ENCODE measurements at places on chromosomes 6 and 20.

DNA sequence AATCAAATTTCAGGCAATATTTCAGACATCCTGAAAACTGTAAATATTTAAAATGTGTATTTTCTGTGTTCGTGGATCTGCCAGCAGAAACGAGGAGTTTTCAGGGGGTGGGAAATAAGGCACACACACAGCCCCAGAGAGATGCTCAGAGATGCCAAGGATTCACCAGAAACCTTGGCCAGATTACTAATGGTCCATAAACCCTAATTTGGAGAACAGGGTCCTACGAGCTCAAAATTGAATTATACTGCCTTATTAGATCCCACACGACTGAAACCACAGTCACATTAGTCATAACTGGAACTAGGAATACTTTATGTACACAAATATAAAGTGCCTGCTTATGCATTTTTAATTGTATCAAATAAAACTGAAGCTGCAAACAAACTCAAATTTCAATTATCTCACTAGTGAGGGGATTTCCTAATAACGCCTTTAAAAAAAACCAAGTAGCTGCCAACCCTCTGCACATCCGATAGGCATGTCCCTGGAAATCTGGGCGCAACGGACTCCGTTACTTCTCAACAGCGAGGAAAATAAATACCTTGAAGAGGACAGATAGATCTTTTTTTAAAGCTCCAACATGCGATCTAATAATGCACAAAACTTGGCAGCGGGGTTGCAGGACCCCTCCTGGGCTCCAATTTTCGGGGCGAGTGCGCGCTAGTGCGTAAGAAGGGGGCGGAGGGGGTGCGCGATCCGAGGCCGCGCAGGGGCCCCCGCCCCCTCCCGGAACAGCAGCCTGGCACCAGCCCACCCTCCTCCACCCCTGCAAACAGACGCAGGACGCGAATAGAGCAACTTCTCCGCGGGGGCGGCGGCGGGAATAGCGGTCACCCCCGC is 897 bp downstream of the CHD6 start:
- DNase-seq, result no peak

DNA sequence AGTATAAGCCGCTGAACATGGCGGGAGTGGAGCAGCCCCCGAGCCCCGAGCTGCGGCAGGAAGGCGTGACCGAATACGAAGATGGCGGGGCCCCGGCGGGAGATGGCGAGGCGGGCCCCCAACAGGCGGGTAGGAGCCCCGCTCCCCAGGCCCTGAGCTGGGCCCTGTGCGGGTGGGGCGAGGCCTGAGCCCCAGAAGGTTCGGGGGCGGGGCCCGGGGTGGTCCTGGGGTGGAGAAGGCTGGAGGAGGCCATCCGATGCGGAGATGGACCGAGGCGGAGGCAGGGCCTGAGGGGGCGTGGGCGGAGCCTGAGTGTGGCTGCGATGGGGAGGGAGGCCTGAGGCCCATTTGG is 7.1 kb downstream of the L3MBTL1 start:
- DNase-seq, result no peak

DNA sequence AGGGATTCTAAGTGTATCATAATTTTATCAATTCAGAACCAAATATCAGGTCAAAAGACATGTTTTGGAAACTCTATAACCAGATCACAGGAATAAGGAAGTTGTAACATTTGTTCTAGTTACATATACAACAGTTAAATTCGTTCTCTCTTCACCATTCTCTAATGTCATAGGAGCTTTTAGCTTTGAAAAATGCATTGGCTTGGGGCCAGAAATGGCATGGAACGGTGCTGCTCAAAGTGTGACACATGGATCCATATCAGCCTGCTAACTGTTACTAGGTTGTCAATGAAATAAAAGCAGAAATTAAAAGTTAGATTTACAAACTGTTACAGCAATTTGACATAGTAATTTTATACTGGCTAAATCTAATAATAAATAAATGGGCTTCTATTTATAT is 120.3 kb downstream of the LCA5 start:
- no peak for DNase-seq

DNA sequence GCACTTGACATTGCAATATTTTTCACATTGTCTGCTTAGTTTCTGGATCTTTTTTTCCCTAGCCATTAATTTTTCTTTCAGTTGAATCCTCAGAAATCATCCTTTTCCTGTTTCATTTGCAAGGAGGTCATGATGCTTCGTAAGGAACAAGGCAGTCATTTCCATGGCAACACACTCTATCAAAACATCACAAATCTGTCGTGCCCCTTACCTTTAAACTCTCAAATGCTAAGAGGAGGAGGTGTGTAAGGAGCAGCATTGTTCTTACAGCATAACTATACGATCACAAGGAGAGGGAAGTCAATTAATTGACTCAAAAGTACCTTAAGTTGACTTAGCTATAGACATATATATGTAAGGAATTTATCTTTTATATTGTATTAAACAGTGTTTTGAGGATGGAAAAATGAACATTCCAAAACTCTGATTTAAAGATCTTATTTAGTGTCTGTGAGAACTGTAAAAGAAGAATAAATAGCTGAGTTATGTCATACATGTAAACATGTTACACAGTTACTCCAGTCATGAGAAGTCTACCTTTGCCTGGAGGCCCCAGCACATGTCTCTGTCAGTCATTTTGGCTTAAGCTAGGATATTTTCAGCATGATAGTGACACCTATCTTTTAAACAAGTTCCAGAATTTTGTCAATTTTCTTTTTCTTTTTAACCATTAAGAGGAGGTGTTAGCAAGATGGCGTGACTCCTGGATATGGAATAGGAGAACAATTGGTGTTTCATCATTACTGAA is 41.6 kb downstream of the CDKAL1 start:
- DNase-seq, result no peak

- DNase-seq, result no peak
Measured at GRCh38 chr6:24500683-24501082, 5.9 kb downstream of the ALDH5A1 start.

GRCh38 chr6:79719248-79719960 is 88.3 kb downstream of the SH3BGRL2 start:
- DNase-seq, result peak; percentile 19

GRCh38 chr6:3764516-3765335 is 13.2 kb upstream of the PXDC1 start:
- DNase-seq, result no peak

- DNase-seq, result no peak
Measured at GRCh38 chr6:35154262-35154661, 13.1 kb upstream of the TCP11 start.

DNA sequence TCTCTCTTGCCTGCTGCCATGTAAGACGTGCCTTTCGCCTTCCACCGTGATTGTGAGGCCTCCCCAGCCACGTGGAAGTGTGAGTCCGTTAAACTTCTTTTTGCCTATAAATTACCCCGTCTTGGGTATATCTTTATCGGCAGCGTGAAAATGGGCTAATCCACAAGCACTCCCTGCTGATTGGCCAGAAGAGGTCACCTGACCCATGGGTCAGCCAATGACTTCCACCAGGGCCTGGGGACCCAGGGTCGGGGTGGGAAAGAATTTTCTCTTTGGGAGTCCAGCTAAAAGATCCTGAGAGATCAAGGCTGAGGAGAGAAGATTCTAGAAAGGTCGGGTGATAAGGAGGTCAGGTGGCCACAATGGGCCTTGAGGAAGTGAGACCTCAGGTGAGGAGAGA is 17.1 kb downstream of the ZBP1 start:
- no peak for DNase-seq

DNA sequence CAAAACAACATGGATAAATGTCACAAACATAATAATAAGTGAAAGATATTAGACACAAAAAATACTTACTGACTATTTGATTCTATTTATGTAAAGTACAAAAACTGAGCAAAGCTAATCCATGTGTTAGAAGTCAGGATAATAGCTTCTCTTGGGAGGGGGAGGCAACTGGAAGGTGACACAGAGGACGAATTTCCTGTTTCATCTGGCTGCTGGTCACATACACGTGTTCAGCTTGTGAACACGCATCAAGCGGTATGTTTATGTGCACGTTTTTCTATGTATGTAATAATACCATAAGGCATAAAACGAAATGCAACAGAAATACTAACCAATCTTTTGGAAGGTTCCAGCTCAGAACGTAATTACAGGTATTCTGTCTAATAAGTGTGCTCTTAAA is 54.3 kb downstream of the MKKS start:
- DNase-seq, result no peak

- DNase-seq, result no peak
Measured at GRCh38 chr6:118350881-118351430, 197.1 kb upstream of the PLN start.

DNA sequence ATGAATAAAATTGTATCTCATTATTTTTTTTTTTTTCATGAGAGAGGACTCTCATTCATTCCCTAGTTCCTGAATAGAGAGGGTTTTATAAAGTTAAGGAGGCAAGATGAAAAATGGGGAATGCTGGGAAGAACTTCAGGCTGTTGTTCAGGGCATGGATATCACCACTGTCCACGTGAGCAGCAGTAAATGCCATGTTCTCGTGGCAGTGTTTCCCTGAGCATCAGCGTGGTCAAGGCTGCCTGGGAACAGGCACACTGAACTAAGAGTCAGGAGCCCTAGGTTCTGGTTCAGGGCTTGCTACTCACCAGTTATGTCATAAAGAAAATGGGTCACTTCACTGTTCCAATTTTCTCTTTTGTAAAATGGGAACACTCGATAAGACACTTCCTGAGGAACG is 93.2 kb downstream of the MAN1A1 start:
- no peak for DNase-seq

GRCh38 chr6:15462717-15463525 is 199.9 kb downstream of the DTNBP1 start:
- DNase-seq, result no peak

- no peak for DNase-seq
Measured at GRCh38 chr6:77454386-77454785, 8.9 kb downstream of the HTR1B start.

GRCh38 chr20:47487175-47487917 is 14.3 kb upstream of the NCOA3 start:
- no peak for DNase-seq

DNA sequence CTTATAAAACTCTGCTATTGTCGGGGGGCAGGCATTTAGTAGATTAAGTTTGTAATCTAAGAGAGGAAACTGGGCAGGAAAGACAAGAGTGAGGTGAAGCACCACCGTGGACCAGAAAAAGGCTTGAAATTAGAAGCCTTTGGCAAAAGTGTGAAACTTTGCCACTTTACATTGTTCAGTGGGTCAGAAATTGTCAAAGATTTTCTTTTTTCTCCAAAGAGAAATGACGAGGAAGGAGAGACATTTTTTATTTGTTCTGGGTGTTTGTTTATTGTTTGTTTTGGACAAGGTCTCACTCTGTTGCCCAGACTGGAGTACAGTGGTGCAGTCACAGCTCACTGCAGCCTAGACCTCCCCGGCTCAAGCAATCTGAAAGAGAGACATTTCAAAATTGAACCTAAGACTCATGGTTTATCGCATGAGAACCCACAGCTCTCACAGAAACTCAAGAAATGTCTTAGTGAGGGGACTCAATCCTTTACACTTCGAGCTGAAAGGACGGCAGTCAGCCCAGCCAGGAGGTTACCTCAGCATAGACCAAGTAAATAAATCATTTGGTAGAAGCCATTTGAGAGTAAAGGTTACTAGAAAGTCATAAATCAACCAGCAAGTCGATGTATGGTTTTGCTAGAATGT is 262.8 kb upstream of the TAB2 start:
- DNase-seq, result no peak

GRCh38 chr6:5453546-5453945 is 192.2 kb downstream of the FARS2 start:
- DNase-seq, result no peak

GRCh38 chr6:132919045-132919860 is 104.9 kb downstream of the RPS12 start:
- peak; percentile 27 for DNase-seq

- DNase-seq, result no peak
Measured at GRCh38 chr6:14818422-14818884, 427.4 kb upstream of the JARID2 start.

- DNase-seq, result no peak
Measured at GRCh38 chr20:24756292-24757025, 192.6 kb upstream of the CST7 start.

GRCh38 chr6:13872681-13873080 is 52.1 kb upstream of the RNF182 start:
- DNase-seq, result no peak

DNA sequence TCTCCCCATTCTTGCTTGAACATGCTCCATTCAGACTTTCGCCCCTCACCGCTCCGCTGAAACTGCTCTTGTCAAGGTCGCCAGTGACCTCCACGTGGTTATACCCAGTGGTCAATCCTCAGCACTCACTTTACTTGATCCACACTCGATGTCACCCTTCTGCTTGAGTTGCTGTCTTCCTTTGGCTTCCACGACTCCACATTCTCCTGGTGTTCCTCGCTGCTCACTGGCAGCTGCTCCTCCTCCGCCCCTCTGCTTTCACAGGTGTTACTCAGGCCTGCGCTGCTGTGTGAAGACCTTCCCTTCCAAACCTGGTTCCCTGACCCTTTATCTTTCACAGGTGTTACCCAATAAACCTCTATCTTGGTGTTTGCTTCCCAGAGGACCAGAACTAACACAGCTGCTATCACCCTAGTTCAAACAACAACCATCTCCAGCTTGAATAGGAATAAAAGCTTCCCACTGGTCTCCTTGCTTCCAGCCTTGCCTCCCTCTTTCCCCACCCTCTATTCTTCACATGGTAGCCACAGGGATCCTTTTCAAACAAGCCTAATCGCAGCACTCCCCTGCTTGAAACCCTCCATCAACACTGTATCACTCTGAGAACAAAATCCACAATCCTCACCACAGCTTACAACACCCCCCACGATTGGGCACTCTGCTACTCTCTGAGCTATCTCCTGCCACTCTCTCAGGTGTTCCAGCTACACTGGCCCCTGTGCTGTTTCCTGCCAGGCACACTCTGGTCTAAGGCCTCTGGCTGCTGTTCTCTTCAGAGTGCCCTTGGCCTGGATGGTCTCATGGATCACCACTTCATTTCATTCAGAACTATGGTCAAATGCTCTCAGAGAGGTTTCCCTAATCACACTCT is 10.7 kb downstream of the PPIL1 start:
- DNase-seq, result no peak

- no peak for DNase-seq
Measured at GRCh38 chr6:44039839-44040350, 87.4 kb downstream of the MRPL14 start.

DNA sequence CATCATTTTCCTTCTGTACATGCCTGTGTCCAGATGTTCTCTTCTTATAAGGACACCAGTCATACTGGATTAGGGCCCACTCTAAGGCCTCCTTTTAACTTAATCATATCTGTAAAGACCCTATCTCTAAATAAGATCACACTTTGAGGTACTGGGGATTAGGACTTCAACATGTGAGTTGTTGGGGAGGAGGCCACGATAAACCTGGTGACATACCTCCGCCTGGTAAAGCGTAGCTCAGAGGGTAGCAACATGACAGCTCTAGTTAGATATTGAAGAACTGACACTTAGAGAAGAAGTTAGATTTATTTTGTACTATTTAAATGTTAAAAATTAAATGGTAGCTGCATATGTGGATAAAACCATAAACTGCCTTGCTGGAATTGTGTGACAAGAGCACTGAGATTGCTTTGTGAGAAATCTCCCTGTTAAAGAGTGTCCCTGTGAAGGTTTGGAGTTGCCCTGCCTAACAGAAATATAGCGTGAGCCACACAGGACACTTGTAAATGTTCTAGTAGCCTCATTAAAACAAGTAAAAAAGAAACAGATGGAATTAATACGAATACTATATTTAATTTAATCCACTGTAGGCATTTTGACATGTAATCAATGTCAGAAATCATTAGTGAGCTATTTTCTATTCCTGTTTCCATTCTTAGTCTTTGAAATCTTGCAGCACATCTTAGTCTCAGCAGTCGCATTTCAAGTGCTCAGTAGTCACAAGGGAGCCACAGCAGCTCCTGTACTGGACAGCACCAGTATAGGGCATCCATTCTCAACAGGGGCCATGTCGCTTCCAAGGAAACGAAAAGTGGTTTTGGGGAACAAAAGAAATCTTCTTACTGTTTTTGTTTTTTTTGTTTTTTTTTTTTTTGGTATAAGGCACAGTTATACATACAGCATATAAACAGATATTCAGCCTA is 13.4 kb downstream of the PLCB1 start:
- DNase-seq, result no peak
